ENCODE measurements at places on chromosomes 5 and 9.
A peak's percentile ranks its signal among the peaks of the same experiment; 100 is the strongest.

DNA sequence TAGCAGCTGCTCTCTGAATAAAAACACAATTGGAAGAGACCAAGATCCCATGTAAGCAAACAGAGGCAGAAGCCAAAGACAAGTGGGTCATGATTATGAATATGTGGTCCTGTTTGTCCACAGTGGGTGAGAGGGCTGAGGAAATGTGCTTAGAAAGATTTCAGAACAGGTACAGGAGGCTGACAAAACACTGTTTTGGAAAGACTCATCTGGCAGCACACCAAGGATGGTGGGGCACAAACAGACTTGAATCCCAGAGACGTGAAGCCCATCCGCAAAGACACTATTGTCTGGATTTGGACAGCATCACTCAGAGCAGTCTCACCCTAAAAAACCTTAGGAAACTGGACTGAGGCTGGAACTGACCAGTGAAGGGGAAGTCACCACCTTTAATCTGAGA lies 85.0 kb downstream of the ADRB2 start:
- no peak for DNase-seq

- peak; percentile 19 for DNase-seq
These were observed 3.4 kb upstream of the RXRA start for GRCh38 chr9:134322781-134323241.

DNA sequence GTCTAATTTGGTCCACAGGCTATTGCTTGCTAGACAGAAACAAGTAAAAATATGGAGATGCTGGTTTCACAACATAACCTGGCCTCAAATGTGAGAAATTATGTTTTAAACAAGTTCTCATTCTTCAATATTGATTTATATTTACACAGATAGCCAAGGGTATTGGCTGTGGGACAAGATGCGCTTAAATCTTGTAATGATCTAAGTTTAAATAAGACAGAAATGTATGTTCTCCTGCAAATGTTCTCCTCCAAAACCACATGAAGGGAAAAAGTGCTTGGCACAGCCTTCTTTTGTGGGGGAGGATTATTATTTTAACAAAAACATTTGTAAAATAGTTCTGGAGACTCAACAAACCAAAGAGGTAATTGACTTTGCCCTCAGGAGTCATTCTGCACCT lies 356.0 kb downstream of the DMAC1 start:
- DNase-seq: no peak

GRCh38 chr5:177064500-177065277 lies 22.0 kb upstream of the FGFR4 start:
- DNase-seq: no peak

GRCh38 chr9:121663591-121663990 lies 12.2 kb downstream of the DAB2IP start:
- DNase-seq: no peak

DNA sequence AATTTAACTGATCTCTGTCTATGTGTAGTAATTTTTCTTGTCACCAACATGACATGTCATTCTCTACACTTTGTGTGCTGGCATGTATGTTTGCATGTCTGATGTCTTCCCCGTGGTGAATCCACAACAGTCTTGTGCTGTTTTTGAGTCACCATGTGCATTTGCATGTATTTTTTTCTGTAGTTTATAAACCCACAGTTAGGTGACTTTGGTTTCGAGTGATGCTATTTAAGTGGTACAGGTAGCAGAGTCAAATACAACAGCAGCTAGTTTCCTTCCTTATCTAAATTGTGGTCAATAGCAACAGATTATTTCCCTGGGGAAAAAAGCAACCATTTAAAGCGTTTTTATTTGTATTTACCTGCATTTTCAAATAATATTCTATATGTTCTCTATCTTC lies 89.9 kb upstream of the FSD1L start:
- DNase-seq: no peak

DNA sequence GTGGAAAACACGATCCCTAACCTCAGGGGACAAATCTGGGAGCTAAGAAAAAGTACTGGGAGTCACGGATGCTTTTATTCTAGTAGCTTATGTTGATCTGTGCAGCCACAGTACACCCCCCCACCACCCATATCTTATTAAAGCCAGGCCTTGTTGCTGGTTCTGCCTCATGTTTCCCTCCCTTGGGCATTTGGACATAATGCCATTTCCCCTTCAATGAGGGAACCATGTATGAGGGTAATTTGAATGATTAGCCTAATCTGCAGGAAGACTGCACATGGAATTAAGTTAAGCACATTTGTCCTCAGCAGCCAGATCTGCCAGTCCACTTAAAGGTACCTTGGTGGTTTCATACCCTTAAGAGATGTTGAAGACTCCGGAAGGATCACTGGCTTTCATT lies 102.0 kb downstream of the ARHGAP26 start:
- no peak for DNase-seq

GRCh38 chr5:109347252-109347888 lies 62.4 kb downstream of the PJA2 start:
- DNase-seq: no peak

DNA sequence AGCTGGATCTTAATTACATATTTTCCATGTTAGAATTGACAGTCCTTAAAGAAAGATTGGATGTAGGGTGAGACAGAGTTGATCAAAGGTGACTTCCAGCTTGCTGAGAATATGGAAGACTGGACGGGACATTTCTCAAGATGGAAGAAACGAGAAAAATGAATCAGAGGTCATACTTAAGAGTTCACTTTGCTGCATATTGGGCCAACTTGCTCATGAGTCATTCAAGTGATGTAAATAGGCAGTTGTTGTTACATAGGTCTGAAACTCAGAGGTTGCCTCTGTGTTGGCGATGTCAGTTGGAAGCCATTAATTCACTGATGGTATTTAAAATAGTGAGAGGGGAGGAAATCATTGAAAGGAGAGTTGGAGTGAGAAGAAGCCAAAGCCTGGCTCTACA lies 132.8 kb downstream of the CD180 start:
- DNase-seq: no peak

DNA sequence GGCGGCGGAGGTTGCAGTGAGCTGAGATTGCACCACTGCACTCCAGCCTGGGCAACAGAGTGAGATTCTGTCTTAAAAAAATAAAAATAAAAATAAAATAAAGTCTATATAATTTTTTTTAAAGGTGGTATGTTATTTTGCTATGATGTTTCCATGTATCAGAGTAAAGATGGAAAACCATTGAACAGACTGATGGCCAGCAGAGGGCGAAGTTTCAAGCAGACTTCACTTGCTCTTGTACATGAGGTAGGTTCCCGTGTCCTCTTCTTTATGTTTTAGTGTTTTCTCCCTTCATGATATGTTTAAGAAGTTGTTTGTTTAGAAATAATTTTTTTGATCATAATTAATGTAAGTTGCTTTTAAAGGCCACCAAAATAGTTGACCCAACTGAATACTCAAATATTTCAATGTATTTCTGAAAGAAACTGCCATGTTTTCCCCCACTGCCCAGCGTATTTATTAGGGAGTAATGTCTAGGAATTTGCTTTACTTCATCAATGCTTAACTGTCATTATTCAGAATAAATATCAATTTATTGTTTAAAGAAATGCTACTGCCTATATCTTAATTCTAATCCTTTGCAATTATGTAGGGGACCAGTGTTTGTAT lies 146.4 kb downstream of the HACD4 start:
- peak; percentile 44 for DNase-seq

Data from left ventricle myocardium superior (tissue), 1 donor.